Bladder microvascular endothelial cell (primary cell): ENCODE measurements at places on chromosomes 1 and 21. TPM values are rescaled to one million over a fixed set of nuclear protein-coding genes. Genes with fewer than 3 reads are reported as not detected.

The F13B gene
- not detected in 2 replicates for total RNA-seq

The ATP1A2 gene
- total RNA-seq = not detected in 2 replicates

The FCRLB gene
- 0.19 and 0.97 TPM in 2 replicates for total RNA-seq

The LRRC39 gene
- 0.16 and 0.19 TPM in 2 replicates for total RNA-seq
